ENCODE measurements at places on chromosomes 12 and 14.

- no peak for DNase-seq
These were observed 114.2 kb upstream of the ARID2 start for GRCh38 chr12:45615268-45615667.

DNA sequence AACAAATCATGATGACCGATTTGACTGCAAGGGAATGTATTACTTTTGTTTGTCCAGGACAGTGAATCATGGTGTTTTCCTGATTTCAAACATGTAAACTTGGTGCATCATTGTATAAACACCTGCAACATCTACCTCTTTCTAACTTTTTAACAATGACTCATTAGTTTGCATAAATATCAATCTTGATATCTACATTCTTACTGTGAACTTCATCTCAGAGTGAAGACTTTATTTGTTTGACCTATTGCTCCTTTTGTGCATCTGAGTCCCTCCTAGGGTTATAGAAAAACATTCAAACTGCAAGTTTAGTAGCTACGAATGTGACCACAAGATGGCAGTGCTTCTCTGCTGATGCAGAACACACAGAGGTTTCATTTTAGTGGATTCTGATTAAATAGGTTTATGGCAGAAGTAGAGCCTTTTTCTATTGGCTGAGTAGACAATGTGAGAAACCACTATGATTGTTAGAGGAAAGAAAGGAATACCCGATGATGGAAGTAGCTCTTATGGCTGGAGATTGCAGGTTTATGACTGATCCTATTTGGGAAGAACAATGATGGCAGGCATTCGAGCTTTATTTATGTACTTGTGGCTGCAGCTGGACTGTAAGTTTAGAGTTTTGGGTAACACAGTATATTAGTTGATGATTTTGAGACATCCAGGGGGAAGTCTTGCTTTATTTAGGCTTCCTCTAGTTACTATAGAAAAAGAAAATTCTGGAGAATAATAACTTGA lies 244.2 kb upstream of the OR4E1 start:
- DNase-seq: peak; percentile 47

DNA sequence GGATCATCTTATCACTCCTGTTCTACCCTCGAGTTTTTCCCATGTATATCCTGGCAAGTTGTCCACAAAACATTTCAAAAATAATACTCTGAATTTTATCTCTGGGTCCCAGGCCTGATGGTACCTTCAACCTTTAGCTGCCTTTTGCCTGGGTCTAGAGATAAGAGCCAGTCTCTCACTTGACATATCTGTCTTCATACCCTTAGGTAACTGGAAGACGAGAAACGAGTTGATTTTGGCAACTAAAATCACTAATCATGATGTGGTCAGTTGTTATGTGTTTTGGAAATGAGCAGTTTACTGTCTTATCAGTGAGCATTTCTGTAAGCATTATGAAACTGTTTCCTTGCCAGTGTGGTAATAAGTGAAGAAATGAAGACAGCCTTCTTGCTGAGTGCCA lies 6.3 kb downstream of the RNF10 start:
- no peak for DNase-seq

DNA sequence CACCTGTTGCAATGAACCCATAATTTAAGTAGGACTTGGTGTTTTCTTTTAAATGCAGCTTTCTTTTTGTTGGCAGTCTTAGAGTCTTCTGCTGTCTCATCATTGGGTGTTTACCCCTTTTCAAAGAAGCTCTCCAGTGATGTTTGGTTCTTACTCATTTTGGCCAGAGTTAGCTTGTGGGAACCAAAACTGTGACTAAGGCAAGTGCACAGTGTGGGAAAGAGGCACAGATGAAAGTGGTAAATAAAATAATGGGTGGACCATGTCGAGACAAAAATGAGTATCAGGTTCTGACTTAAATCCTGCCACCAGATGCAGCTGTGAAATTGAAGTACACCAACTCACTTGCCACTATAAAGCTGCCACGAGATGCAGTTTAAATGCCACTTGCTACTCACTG lies 615.4 kb upstream of the MIS18BP1 start:
- no peak for DNase-seq

DNA sequence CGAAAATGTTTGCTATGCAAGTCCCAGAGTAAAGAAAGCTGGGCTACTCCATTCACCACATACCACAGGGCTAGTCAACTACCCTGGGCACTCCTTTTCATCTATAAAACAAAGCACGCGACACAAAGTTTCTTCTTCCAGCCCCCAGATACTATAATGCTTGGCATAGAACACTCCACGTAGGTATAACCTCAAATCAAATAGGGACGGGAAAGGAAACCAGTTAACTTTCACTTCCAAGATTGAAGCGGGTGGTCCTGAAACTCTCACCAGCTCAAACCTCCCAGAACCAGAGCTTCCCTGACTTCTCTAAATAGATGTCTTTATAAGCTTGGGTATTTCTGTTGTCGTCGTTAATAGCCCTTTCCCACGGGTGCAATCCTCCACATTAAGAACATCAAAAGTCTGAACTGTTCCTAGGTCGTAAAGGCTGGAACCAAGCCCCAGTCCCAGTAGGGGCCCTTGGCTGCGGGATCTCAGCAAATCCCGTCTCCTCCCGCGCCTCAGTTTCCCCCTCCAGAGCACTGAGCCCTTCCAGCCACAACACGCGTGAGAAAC lies 647 bp downstream of the LGMN start:
- no peak for DNase-seq

DNA sequence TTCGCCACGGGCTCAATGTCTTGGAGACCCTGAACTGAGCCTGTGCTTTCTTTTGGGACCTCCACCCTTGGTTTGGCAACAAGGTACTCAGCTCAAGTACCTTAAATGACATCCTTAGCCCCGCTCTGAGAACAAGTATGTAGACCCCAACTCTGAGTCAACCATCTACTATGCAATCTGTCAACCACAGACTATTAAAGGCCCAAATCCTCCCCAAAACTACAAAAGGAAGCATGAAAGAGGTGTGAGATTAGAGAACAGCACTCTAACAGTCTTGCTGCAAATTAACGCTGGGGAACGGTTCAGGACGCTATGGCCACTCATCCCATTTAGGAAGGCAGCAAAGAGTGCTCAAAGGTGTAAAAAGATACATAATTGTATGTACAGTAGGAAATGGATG lies 52.1 kb downstream of the CCDC88C start:
- DNase-seq: no peak

DNA sequence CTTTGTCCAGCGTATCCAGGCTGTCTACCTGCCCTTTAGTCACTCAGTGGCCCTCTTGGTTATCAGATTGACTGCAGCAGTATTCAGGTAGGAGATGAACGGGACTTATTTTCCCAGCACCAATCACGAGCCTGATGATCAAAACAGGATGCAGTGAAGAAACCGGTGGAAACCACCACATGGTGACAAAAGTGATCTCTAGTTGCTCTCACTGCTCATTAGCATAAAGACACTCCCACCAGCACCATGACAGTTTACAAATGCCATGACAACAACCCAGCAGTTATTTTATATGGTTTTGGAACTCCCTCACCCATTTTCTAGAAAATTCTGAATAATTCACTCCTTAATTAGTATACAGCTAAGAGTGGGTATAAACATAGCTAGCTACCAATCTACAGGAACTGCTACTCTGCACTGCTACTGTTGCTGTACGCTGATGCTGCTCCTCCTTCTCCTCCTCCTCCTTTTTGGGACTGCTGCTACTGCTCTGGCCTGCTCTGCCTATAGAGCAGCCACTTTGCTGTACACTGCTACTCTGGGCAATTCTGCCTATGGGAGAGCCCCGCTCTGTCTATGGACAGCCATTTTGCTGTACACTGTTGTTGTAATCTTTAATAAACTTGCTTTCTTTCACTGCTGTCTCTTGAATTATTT lies 142.5 kb upstream of the SSTR1 start:
- DNase-seq: peak; percentile 36

DNA sequence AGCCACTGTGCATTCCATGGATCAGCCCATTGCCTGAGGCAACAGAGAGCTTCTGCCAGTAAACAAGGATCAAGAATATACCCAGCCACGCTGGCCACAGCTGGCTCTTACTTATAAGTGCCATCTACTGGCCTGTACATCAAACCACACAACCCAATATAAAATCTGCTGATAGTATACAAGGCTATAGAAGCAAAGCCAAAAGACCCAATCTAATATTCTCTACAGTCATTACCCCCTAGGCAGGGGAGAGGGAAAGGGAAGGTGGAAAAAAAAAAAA lies 4.4 kb upstream of the FAM186B start:
- no peak for DNase-seq

GRCh38 chr12:116210762-116211161 lies 66.7 kb downstream of the MED13L start:
- DNase-seq: no peak

- DNase-seq: no peak
These were observed 2.8 kb downstream of the RDH5 start for GRCh38 chr12:55722948-55723347.

DNA sequence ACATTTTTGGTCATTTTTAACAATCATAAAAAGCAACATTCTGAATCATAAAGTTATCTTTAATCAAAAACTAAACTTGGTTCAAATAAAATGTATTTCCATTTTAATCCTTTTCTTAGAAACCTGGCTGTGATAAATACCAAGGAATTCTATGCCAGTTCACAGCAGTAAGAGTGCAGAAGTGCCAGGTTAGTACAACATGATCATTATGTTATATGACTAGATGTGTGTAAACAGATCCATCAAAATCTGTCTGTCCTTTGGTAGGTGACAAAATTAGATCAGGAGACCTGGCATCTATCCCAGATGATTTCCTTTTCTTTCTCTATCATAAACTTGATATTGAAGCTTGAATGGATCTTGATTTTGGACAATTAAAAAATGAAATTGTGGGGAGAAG lies 200.6 kb upstream of the STXBP6 start:
- DNase-seq: no peak

GRCh38 chr14:20485900-20486299 lies 16.7 kb downstream of the PNP start:
- no peak for DNase-seq

GRCh38 chr14:49306152-49306751 lies 279.9 kb downstream of the RPS29 start:
- DNase-seq: no peak

DNA sequence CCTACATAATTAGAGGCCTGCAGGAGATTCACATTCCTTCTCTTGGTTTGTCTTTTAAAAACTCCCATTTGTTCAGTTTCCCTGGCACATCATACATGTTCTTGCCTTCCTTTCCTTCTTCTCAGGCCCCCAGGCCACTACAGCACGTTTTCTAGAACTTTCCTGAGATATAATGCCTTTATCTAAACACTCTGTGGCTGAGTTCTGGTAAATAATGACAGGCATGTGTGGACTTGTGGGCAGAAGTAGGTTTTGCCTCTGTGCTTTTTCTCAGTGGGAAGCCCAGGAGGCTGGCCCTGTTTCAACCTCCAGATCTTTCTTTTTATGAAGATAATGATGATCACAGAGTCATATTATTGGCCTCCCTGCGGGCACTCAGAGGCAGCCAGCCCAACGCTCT lies 117.2 kb downstream of the TMX1 start:
- no peak for DNase-seq

GRCh38 chr14:81256289-81256960 lies 35.7 kb upstream of the GTF2A1 start:
- no peak for DNase-seq

DNA sequence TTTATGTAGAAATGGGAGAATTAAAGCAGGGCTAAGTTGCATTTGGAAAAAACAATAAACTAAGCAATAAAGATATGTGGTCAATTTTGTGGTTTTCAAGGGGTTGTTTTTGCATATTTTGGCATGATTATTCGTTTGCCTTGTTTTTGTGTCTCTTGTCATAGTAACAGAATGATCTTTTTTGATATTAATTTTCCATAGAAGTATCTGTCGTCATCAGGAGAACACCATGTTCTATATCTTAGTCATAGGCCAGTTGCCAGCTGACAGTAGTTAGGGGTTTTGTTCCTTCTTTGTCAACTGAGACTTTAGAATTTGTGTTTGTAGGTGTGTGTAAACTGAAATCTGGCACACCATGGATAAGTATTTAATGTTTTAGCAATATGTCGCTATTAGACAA lies 1354.8 kb downstream of the LRFN5 start:
- no peak for DNase-seq

DNA sequence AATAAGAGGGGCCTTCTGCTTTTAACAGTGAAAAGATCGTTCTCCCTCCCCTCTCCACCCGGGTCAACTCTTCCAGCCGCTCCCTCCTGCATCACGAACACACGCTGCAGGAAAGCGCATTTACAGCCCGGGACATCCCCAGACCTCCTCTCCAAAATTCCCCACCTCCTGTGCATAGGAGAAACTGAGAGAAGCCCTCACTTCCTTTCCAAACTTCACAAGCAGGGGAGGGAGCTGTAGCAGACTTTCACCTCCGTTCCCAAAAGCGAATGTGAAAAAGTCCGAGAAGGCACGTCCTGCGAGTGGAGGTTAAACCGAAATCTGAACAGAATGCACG lies 513 bp downstream of the BCAT1 start:
- DNase-seq: no peak

DNA sequence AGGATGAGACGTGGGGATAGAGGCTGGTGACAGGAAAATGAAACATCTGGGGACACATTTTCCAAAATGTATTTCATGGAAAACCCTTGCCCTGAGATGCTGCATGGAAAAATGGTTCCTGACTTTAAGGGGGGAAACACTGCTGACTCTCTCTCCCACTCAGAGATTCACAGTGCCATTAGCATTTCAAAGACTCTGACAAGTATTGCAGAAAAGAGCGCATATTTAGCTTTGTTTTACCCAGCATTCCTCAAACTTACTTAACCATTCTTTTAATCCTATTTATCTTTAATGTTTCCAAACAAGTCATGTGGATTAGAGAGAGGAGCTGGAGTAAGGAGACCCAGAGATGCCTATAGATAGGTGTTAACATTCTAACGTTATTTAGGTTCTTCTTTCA lies 141.8 kb upstream of the DYRK2 start:
- DNase-seq: no peak

GRCh38 chr12:111597831-111598636 lies 1.1 kb downstream of the ATXN2 start:
- DNase-seq: no peak

- DNase-seq: no peak
These were observed 5.3 kb downstream of the SSTR1 start for GRCh38 chr14:38213001-38213400.

DNA sequence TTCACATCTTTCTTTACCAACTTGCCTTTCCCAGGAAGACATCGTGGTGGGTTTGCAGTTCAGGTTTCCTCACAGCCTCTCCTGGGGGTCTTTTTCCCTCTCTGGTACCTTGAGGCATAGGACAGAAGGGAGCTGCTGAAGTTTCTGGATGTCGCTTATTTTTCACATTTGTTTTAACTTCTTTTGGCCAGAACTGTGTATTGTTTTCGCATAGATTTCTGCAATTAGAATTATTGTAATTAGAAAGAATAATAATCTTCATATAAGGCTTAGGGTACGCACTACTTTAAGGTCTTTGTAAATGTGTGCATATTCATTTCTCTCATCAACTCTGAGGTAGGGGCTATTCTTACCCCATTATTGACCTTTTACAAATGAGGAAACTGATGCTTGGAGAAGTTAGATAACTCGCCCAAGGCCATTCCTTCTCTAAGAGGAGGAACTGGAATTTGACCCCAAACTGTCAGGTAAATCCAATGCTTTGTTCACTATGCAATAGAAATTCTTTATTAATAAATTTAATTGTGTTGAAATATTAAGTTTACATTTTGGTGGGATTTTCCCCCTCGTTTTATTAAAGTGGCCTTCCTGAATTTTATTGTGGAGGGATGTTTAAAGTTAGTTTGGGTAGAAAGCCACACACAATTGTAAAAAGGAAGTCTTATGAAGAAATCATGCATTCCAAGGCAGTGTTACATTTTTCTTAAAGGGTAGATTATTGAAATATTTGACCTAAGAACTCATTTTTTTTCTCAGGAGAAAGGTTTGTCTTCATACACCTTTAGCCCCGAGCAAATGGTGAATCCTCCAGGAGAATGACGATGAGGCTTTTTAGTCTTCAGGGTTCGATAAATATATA lies 12.1 kb upstream of the SLC38A2 start:
- DNase-seq: no peak

- DNase-seq: no peak
These were observed 108.8 kb downstream of the CRACR2A start for GRCh38 chr12:3644104-3644503.
